ENCODE measurements at places on chromosomes 1 and 21. TPM values are rescaled to one million over a fixed set of nuclear protein-coding genes. Genes with fewer than 3 reads are reported as not detected.

GRCh38 chr1:207958376-207959139 is 47.6 kb upstream of the CD34 start:
- H3K27ac ChIP-seq, result no peak overlapping the region
- DNase-seq, result no peak
- H3K4me1 ChIP-seq, result peaks cover 8% of the 10 kb centered on the region
- H3K4me3 ChIP-seq, result peak overlapping the region; percentile 30
- H3K36me3 ChIP-seq, result no peaks in the 10 kb centered on the region
- H3K27me3 ChIP-seq, result peaks cover 63% of the 10 kb centered on the region

- H3K4me3 ChIP-seq, result no peak overlapping the region
- no peaks in the 10 kb centered on the region for H3K27me3 ChIP-seq
- peaks cover 52% of the 10 kb centered on the region for H3K36me3 ChIP-seq
- H3K4me1 ChIP-seq, result peaks cover 13% of the 10 kb centered on the region
These were observed 43.9 kb downstream of the DUSP10 start for GRCh38 chr1:221697923-221698425.

DNA sequence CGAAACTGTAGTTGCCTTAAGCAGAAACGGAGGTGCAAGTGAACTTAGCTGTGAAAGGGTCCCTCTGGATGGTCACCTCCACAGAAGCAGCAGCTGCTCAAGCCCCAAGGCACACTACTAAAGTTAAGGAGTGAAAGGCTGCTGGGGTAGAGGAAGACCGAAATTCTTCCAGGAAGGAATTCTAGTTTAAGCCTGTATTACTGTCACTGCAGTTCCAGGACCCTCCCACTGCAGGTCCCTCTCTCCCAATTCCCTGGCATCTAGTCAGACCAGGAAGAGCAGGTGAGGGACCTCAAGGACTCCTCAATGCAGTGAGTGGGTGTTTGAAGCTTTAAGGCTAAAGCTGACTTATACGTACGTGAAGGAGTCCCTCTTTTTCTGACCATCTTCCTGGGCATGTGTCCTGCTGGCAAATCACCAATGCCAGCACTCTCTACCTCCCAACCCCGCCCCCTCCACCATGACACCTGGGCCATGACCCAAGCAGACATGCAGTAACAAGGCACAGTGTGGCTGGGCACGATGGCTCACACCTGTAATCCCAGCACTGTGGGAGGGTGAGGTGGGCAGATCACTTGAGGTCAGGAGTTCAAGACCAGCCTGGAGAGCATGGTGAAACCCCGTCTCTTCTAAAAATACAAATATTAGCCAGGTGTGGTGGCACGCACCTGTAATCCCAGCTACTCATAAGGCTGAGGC is 57.2 kb downstream of the TGFBR3 start:
- no peak for DNase-seq
- no peaks in the 10 kb centered on the region for H3K27me3 ChIP-seq
- no peak overlapping the region for H3K4me3 ChIP-seq

DNA sequence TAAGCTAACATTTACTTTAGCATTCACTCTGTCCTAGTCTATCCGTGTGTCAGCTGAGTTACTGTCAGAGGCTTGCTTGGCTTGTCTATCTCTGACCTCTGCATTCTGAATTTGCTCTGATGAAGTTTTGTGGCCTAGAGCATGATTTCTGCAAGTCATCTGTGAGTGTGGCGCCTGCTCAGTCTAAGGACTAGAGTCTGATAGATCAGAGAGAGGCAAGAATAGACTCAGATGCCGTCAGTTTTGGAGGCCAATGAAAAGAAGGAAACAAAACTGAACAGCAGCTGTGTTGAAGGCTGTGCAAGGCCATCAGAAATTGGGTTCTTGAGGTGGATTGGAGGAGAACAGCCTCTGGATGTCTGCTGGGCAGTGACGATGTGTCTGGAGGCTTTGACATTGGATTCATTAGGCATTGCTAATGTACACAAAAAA is 573.1 kb downstream of the USP25 start:
- DNase-seq, result no peak
- H3K4me1 ChIP-seq, result no peaks in the 10 kb centered on the region
- H3K27ac ChIP-seq, result no peak overlapping the region
- no peaks in the 10 kb centered on the region for H3K27me3 ChIP-seq

GRCh38 chr1:92342401-92342800 is 43.5 kb downstream of the RPAP2 start:
- no peak overlapping the region for H3K4me3 ChIP-seq
- H3K27me3 ChIP-seq, result no peaks in the 10 kb centered on the region
- no peaks in the 10 kb centered on the region for H3K4me1 ChIP-seq
- H3K36me3 ChIP-seq, result peaks cover 42% of the 10 kb centered on the region

DNA sequence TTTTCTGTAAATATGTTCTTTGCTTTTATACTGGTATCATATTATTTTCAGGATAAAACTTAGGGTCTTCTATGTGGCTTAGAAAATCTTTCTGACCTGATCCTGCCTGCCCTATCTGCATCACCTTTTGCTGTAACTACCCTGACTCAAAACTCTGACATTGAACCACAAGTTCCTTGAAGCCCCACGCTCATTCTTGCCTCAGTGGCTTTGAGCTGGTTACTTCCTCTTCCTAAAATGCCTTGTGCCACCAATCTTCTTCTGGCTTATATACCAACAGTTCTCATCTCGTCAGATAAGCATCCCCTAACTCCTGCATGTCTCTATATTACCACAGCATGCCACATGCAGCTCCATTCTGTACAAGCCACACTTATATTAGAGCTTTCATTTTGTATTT is 84.5 kb upstream of the LRRC7 start:
- H3K4me3 ChIP-seq, result no peak overlapping the region
- no peaks in the 10 kb centered on the region for H3K27me3 ChIP-seq
- no peak for DNase-seq
- H3K4me1 ChIP-seq, result no peaks in the 10 kb centered on the region

DNA sequence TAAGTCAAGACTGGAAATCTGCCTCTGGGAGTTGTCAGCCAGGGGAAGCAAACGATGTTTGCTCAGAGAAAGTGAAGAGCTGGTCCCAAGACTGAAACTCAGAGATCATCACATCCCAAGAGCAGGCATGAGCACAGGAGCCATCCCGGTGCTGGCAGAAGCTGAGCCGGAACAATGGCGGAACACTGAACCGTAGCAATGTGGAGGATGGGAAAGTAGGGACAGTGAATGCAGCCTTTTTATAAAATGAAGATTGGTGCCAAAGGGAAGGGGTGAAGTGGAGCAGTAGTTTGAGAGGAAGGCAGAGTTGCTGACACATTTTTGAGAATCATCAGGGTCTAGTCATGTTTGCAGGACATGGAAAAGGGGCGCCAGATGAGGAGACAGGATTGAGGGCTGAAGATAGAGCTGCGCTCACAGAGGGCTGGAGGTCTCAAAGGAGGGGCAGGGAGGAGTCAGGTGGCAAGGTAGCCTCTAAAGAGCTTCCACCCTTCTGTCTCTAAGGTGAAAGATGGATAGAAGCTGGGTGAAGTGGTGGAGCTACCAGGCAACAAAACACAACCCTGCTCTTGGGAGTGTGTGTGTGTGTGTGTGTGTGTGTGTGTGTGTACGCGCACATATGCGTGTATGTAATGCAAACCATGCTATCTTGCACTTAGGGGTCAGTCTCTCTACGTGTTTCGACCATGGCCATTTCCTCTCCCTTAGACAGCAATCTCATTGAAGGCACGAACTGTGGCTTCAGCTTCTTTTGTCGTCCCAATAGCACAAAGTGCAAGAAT is 94.3 kb upstream of the IRF2BP2 start:
- H3K4me3 ChIP-seq, result no peak overlapping the region
- peaks cover 2% of the 10 kb centered on the region for H3K36me3 ChIP-seq

- H3K36me3 ChIP-seq, result no peaks in the 10 kb centered on the region
- H3K27me3 ChIP-seq, result no peaks in the 10 kb centered on the region
- no peaks in the 10 kb centered on the region for H3K4me1 ChIP-seq
- H3K27ac ChIP-seq, result no peak overlapping the region
These were observed 207.7 kb upstream of the KAZN start for GRCh38 chr1:14390816-14391215.

GRCh38 chr1:231214918-231215680 is 25.9 kb upstream of the GNPAT start:
- no peak overlapping the region for H3K4me3 ChIP-seq
- DNase-seq, result no peak
- H3K4me1 ChIP-seq, result peaks cover 11% of the 10 kb centered on the region
- H3K27me3 ChIP-seq, result peaks cover 7% of the 10 kb centered on the region

GRCh38 chr1:230415405-230416132 is 10.6 kb downstream of the PGBD5 start:
- no peaks in the 10 kb centered on the region for H3K36me3 ChIP-seq
- H3K27me3 ChIP-seq, result peaks cover 53% of the 10 kb centered on the region
- DNase-seq, result no peak
- no peak overlapping the region for H3K4me3 ChIP-seq
- no peak overlapping the region for H3K27ac ChIP-seq

- peaks cover 7% of the 10 kb centered on the region for H3K4me1 ChIP-seq
- DNase-seq, result no peak
- no peaks in the 10 kb centered on the region for H3K27me3 ChIP-seq
- peaks cover 2% of the 10 kb centered on the region for H3K36me3 ChIP-seq
- no peak overlapping the region for H3K4me3 ChIP-seq
These were observed 521.0 kb upstream of the B3GALT2 start for GRCh38 chr1:193707271-193708021.

DNA sequence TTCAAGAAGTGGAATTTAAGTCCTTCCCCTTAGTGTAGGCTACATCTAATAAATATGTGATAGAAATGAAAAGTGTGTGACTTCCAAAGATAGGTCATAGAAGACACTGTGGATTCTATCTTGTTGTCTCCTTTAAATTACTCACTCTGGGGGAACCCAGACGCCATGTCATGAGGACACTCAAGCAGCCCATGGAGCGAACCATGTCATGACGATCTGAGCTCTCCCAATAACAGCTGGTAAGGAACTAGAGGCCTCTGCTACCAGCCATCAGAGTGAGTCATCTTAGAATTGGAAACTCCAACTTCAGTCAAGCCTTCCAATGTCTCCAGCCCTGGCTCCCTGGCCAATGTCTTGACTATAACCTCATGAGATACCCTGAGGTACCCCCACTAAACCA is 6.3 kb downstream of the COA7 start:
- no peak for DNase-seq
- peaks cover 48% of the 10 kb centered on the region for H3K36me3 ChIP-seq
- no peak overlapping the region for H3K27ac ChIP-seq

DNA sequence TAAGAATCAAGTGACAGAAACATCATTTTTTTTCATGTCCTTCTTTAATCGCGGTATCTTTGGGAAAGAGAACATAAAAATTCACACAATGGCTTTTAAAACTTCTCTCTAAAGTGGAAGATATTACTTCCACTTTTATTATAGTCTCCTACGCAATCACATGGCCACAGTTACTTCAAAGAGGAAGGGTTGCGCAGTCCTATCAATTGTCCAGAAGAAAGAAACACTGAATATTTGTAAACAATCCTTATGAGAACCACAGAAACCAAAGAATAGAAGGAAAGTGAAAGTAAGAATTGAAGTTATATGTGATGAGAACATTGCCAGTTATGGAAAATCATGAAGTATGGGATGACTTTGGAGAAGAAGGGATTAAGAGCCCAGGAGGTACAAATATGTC is 32.6 kb downstream of the CFH start:
- H3K27me3 ChIP-seq, result no peaks in the 10 kb centered on the region
- H3K4me1 ChIP-seq, result no peaks in the 10 kb centered on the region
- H3K27ac ChIP-seq, result no peak overlapping the region
- no peak for DNase-seq

DNA sequence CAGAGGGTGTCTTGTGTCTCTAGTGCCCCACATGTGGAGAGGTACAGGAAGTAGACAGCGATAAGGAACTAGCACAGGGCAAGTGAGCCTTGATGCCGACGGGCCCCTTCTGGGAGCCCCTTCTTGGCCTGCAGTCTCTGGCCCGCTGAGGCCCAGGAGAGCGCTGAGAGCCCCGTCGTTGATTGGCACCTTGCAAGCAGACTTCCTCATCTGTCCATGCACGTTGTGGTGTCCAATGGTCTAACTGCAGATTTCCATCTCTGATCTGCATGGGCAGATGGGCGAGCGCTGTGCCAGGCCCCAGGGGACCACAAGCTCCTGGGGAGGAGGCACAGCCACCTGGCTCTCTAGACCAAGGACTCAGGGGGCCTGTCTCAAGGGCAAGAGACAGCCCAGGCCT is 32.4 kb downstream of the PLEKHA6 start:
- no peak overlapping the region for H3K4me3 ChIP-seq
- no peaks in the 10 kb centered on the region for H3K27me3 ChIP-seq
- DNase-seq, result no peak
- H3K36me3 ChIP-seq, result no peaks in the 10 kb centered on the region
- peaks cover 11% of the 10 kb centered on the region for H3K4me1 ChIP-seq

- no peak for DNase-seq
- no peaks in the 10 kb centered on the region for H3K36me3 ChIP-seq
- peaks cover 15% of the 10 kb centered on the region for H3K4me1 ChIP-seq
- H3K4me3 ChIP-seq, result no peak overlapping the region
These were observed 11.4 kb downstream of the SEMA6C start for GRCh38 chr1:151134991-151135390.

DNA sequence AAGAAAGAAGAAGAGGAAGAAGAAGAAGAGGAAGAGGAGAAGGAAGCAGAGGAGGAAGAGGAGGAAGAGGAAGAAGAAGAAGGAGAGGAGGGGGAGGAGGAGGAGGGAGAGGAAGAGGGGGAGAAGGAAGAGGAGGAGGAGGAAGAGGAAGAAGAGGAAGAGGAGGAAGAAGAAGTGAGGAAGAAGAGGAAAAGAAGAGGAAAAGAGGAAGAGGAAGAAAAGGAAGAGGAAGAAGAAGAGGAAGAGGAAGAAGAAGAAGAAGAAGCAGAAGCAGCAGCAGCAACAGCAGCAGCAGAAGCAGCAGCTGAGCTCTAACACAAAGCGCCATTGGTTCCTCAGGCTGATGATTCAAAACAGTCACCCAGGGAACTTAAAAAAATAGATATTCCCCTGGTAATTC is 34.0 kb downstream of the DNAI4 start:
- DNase-seq, result no peak
- no peak overlapping the region for H3K27ac ChIP-seq
- no peaks in the 10 kb centered on the region for H3K27me3 ChIP-seq
- no peaks in the 10 kb centered on the region for H3K4me1 ChIP-seq
- H3K4me3 ChIP-seq, result no peak overlapping the region

GRCh38 chr1:118618618-118619340 is 369.4 kb downstream of the TBX15 start:
- no peaks in the 10 kb centered on the region for H3K27me3 ChIP-seq
- no peak overlapping the region for H3K27ac ChIP-seq
- no peaks in the 10 kb centered on the region for H3K4me1 ChIP-seq

GRCh38 chr1:4549930-4550329 is 104.5 kb upstream of the AJAP1 start:
- no peaks in the 10 kb centered on the region for H3K4me1 ChIP-seq
- no peak overlapping the region for H3K4me3 ChIP-seq
- H3K36me3 ChIP-seq, result no peaks in the 10 kb centered on the region
- no peak overlapping the region for H3K27ac ChIP-seq

- no peak for DNase-seq
- H3K27me3 ChIP-seq, result no peaks in the 10 kb centered on the region
- H3K36me3 ChIP-seq, result peaks cover 7% of the 10 kb centered on the region
- H3K4me3 ChIP-seq, result no peak overlapping the region
These were observed 65.4 kb downstream of the JAK1 start for GRCh38 chr1:64900916-64901315.

GRCh38 chr1:33986390-33987095 is 122.7 kb downstream of the HMGB4 start:
- no peaks in the 10 kb centered on the region for H3K36me3 ChIP-seq
- no peak overlapping the region for H3K4me3 ChIP-seq
- H3K27me3 ChIP-seq, result no peaks in the 10 kb centered on the region
- H3K4me1 ChIP-seq, result no peaks in the 10 kb centered on the region

AJAP1 gene
- not detected for total RNA-seq

PKLR gene
- total RNA-seq, result not detected

CLCA1 gene
- not detected for total RNA-seq

CLCA4 gene
- total RNA-seq, result not detected

RNU1-3 gene
- total RNA-seq, result 922 TPM

GJA8 gene
- total RNA-seq, result not detected

KCNK2 gene
- total RNA-seq, result not detected

MYCL gene
- 0.26 TPM for total RNA-seq

MCOLN2 gene
- total RNA-seq, result 51.8 TPM

ICOSLG gene
- total RNA-seq, result 1.7 TPM

NECTIN4 gene
- 0.12 TPM for total RNA-seq
